ENCODE measurements at places on chromosomes 3 and 15.

- DNase-seq, result peak; percentile 29
These were observed at the start of gene SAMMSON for GRCh38 chr3:69999140-70000027. Gene SAMMSON (plus strand): TSS chr3:69999733.

DNA sequence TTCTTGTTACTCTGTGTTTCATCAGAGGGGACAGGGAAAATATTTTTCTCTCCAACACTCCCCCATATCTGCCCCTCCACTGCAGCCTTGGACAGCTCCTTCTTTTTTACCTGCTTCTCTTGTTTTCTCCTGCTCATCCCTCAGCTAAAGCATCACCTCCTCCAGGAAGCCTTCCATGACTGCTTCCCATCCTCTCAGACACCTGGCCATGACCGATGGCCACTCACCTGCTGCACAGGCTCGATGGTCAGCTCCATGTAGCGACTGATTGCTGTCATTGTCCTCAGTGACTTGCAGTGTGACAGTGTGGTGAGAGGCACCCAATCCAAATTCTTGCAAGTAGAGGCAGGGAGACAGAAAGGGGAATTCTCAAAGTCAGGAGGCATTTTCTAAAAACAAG lies 22.5 kb downstream of the TMEM44 start:
- no peak for DNase-seq

GRCh38 chr15:59616379-59616778 lies 4.8 kb downstream of the GCNT3 start:
- DNase-seq, result no peak

- DNase-seq, result no peak
These were observed 78.5 kb upstream of the ROBO1 start for GRCh38 chr3:79846148-79846933.

DNA sequence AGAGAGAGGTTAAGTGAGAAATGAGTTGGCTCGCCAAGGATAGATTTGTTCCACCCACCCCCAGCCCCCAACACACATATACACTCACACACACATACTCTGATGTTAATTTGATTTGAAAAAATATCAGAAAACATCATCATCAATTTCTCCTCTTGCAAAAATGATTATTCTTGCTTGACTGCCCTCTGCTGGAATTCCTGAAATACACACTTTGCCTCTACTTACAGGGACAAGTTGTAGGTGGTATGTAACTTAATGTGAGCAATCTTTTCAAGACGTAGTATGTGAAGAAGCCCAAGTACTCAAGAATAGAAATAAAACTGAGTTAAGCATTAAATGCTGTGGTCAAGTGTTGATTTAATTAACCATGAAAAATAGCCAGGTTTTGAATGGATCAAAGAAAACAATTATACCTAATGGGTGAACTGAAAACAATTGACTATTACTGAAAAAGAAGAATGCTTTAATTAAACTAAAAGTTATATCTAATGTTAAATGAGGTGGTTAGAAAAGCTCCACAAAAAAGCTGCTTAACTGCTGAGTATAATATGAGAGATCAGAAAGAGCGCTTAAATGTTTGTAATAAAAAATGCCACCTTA lies 46.6 kb upstream of the MDFIC2 start:
- DNase-seq, result no peak

- DNase-seq, result no peak
These were observed 11.7 kb upstream of the LACTB start for GRCh38 chr15:63109920-63110319.

GRCh38 chr15:34348735-34349300 lies 5.7 kb downstream of the NUTM1 start:
- DNase-seq, result no peak

DNA sequence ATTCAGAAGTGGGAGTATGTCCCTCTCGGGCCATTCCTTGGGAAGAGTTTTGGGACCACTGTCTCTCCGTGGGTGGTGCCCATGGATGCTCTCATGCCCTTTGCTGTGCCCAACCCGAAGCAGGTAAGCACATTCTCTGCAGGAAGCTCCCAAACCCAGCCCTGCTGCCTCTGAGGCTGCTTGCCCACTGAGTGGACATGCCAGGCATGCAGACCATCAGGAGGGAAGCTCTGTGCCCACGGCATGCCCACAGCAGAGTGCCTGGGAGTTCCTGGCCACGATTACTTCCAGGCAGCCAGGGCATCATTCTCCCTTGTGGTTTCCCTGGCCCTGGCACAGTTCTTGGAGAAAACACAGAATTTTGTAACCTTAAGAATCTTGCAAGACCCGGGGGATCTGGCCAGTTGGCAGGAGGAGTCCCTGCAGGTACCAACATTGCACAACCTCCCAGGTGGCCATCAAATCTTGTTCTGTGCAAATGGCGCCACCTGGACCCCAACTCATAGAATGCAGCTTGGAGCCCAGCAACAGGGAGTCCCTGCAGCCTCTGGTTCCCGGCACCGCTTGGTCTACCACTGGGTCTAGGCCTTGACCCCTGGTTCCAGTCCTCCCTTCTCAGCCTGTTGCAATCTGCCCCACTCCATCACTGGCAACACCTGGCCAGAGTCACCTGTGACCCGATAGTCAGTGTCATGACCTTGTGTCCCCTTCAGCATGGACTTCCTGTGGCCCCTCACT lies 20.4 kb downstream of the FAH start:
- no peak for DNase-seq

- DNase-seq, result no peak
These were observed 5.3 kb upstream of the ALPK3 start for GRCh38 chr15:84811828-84812227.

DNA sequence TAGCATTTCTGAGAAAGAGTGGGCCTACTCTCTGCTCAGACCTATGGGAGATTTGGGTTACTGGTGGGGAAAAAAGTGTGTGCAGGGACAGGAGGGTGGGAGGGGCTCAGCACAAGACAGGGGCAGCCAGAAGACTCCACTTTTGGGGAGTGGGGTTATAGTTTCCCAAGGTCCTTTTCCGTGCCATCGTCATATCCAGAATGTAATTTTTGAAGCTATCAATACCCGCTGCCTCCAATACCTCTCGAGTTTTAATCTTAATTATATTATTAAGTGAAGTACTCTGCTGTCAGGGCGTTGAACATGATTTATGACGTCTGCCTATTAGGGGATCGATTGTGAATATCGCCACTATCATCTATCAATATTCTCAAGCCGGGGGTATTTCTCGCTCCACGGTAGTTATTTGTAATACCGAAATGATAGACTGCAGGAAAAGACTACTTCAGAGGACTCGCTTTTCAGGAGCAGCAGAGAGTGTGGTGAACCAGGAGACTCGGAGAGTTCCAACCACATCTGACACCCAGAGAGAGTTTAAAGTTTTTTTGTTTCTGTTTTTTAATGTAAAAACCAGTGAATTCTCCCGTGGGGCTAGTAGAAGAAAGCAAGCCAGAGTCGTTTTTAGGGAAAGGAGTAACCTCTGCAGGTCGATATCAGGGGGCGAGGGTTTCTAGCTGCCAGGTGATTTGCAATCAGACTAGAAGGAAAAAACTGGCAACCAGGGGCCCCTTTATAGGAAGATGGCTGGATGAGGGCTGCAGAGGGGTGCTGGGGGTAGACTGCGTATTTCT lies 20.6 kb downstream of the NR2F2 start:
- no peak for DNase-seq

GRCh38 chr3:12188328-12188648 lies 29.6 kb upstream of the TIMP4 start:
- no peak for DNase-seq

- DNase-seq, result no peak
These were observed 26.6 kb downstream of the NEK11 start for GRCh38 chr3:131053043-131053859.

DNA sequence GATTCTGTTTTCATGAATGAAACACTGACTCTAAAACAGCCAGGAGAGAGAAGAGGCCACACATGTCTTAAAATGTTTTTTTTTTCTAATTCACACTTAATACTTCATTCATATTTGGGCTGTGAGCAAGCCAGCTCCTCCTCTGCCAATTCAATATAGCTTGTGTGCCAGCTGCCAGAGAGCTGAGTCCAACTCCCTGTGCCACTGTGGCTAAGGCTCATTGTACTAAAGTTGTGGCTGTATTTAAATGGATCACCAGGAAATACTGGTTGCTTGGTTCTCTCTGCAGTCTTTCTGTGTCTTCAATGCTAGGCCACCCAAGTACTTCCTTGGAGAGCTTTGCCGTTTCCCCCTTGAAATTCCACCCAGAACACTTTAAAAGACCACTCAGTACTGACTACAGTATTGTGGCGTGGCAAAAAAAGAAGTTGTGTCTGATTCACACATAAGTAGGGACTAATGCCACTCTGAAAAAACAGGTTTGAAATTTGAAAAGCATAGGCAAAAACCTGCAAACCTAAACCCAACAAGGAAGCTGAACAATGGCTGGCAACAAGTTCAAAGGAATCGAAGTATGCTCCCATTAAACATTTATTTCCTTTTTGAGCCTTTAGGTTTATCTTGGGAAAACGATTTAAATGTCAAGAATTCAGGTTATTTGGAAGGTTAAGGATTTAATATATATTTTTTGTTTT lies 524.7 kb downstream of the DIPK2A start:
- DNase-seq, result no peak

DNA sequence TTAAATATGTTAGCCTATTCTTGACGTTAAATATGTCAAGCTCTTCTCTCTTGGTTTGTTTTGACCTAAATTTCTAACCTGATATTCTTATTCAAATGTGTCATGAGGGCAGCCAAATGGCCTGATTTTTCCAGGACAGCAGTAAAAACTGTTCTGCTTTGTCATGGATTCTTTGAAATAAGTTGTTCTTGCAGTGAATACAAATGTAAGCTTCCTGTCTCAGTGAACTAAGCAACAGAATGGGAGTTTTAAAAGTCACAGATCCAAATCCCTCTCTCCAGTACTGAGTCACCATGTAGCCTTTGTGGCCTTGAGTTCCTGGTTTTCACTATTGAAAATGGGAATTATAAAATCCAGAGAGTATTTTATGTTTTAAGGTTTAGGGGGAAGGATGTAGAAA lies 301.8 kb downstream of the NLGN1 start:
- DNase-seq, result no peak

DNA sequence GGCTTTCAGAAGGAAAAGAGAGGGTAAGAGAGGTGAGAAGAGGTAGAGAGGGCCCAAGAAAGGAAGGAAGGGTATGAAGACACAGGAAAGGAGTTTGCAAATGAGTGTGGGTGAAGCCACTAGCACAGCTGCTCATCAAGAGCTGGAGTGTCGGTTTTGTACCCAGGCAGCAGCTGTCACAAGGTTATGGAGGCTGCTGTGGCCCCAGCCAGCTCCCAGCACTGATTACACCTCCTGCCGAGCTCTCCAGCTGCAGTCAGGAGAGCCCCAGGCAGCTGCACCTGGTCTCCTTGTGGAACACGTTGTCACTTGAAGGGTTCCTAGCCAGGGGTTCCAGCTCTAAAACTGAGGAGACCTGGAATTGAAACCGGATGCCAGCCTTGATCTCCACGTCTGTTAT lies 60.4 kb upstream of the CHD2 start:
- no peak for DNase-seq

DNA sequence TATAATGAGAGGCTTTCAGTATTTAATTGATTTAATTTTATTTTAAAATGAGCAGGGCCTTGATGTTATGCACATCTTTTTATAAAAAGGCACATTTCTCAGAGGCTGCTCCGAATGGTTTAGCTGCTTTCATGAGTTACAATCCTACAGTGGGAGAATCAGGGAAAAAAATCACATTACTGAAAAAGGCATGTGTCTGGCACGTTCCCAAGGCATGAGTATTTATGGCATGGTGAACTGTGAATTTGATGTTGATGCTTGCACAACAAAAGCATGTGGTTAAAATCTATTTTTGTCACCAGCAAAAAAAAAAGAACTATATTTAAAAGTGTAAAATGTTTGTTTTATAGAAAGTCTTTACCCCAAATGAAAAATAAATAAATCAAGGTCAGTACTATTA lies 485.2 kb upstream of the ROBO2 start:
- DNase-seq, result no peak

DNA sequence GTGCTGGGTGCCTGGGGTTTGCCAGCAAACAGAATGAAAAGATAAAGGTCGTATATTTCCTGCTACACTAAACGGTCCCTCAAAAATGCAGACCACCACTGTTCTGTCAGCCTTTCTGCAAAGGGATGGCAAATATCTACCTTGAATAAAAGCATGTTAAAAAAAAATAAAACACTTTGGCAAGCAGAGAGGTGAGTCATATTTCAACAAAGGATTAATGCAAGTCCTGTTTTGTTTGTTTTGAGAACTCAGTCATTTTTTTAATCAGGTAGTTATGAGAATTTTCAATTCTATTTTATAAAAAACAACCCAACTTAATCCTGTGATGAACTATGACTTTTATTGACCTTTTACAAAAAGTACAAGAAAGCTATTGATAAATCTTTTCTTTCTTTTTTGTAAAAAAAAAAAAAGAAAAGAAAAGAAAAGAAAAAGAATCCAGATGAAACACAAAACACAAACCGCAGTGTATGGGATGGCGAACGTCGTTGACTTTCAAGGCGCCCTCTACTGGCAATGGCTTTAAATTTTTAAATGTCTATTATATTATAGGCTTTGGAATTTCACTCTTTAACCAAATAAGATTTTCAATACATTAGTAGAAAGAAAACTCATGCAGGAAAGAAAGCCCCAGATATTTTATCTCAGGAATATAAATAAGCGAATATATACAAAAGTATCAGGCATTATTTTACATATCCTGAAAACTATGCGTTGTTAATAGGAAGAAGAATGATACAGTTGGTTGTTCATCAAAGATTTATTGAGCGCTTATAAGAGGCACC lies 87.8 kb downstream of the NCEH1 start:
- DNase-seq, result no peak

GRCh38 chr3:177944228-177944661 lies 592.0 kb upstream of the KCNMB2 start:
- DNase-seq, result no peak

DNA sequence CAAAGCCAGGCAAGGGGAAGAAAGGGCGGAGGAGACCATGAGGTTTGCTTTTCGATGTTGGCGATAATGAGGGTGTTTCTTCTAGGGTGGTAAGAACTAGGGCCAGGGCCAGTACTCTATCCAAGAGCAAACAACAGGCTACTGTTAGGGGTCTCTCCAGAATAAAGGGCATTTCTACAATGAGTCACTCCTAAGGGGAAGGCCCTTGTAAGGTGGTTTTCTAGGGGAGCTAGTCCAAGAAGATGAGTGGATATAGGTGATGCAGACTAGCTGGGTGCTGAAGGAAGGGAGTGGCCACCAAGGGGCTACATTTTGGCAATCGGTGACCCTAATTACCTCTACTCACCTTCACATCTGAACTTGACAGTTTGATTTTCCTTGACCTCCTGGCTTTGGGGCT lies 148.5 kb upstream of the HACD2 start:
- DNase-seq, result no peak

DNA sequence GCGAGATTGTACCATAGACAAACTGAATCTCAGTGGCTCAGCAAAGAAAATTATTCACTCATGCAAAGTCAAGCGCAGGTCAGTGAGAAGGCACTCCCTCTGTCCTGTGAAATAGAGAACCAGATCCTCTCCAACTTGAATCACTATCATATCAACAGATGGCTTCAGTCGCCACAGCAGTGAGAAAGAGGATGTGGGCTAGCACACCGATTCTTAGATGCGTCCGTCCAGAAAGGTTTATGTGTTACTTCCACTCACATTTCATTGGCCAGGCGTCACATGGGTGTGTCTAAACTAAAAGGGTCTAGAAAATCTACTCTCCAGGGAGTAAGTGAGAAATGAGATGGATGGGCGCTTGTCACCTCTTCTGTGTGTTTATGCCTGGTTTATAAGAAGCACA lies 141.6 kb upstream of the KBTBD8 start:
- no peak for DNase-seq
